Tongue (tissue), 3 donors: ENCODE measurements at places on chromosomes 7 and 10.
A peak's percentile ranks its signal among the peaks of the same experiment; 100 is the strongest.

DNA sequence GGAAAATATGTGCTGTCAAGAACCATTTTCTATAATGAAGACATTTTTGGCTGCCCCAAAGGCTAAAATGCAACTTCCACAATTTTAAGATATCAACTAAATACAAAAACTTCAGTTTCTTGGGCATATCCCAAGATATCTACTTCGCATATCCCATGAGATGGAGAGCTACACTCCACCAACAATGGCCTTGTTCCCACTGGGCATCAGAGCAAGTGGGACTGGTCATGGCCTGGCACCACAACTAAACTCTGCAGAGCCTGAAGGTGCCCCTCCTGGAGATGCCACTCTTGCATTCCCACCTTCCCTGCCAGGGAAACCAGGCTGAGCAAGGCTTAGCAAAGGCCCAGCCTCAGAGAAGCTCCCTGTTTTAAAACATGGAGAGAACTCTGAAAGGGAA is 75.8 kb upstream of the LRRC17 start:
- DNase-seq = no peak

DNA sequence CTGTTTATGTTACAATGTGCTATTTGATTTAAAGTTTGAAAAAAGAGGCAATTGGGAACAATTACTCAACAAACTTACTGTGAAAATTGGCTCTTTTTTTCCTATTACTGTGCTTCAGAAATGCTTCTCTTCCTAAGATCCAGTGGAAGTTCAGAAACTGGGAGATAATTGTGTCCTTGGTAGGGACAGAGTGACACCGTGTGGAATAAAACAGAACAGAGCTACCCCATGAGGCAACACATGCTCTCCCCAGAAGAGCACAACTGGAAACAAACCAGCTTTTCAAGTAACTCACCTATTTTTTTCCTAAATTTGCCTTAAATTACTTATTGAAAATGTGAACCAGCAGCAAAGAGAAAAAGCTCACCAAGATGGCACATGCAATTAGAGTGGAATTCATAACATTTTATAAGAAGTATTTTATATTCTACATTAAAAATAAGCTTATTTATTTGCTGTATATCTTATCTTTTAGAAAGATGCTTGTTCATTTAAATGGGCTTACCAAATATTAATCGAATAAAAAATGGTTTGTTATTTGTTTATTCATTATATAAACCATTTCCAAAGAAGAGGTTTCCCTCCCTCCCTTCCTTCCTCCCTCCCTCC is 346.1 kb upstream of the ANKRD30A start:
- DNase-seq = peak; percentile 90

DNA sequence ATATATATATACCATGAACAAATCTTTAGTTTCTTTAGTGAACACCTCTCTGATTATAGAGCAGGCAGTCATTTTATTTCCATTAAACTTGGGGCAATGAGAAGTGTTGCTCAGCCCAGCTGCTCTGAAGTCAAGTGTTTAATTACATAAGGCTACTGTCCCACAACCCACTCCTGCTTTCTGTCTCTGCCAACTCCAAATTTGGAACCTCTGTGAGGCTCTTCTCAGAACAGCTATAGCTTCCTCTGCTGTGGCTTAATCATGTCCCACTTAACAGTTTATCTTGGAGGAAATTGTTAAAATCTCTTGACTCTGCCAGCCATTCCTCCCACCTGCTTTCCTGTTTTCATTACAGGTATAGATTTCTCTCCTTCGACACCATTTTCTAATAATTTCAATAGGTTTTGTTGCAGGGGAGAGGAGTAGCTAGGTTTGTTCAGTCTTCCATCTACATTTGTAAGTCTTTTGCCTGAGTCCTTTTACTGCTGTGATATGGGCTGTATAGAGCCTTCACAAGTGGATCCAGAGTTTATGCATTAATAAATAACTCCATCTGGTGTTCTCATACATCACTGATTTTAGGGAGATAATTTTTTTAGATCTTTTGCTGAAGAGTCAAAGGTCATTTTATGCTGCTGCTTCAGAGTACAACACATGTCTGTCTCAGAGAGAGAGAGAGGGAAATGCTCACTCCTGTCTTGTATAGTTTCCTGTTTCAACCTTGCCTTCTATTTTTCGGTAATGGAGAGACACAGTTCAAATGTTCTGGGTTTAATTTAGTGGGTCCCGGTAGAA is 170.4 kb downstream of the WNT2 start:
- peak; percentile 73 for DNase-seq

GRCh38 chr7:7803715-7804178 is 85.3 kb upstream of the RPA3 start:
- no peak for DNase-seq

DNA sequence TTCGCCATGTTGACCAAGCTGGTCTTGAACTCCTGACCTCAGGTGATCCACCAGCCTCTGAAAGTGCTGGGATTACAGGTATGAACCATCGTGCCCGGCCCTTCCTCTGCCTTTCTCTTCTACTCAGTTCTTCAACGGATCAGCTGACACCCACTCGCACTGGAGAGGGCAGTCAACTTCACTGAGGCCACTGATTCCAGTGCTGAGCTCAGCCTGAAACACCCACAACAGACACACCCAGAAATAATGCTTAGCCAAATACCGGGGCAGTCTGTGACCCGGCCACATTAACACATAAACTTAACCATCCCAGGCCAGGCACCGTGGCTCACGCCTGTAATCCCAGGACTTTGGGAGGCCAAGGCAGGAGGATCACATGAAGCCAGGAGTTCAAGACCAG is 119.3 kb upstream of the CHST15 start:
- DNase-seq = no peak

- peak; percentile 94 for DNase-seq
Observed at GRCh38 chr7:75966190-75966961, 28.0 kb downstream of the TMEM120A start.

- DNase-seq = no peak
Observed at GRCh38 chr10:865257-865656, 66.2 kb downstream of the LARP4B start.

- no peak for DNase-seq
Observed at GRCh38 chr10:91944880-91945630, 21.5 kb downstream of the BTAF1 start.
